ENCODE measurements at places on chromosomes 12 and 14.

- DNase-seq, result no peak
These were observed 126.4 kb downstream of the PIWIL1 start for GRCh38 chr12:130463818-130464670.

DNA sequence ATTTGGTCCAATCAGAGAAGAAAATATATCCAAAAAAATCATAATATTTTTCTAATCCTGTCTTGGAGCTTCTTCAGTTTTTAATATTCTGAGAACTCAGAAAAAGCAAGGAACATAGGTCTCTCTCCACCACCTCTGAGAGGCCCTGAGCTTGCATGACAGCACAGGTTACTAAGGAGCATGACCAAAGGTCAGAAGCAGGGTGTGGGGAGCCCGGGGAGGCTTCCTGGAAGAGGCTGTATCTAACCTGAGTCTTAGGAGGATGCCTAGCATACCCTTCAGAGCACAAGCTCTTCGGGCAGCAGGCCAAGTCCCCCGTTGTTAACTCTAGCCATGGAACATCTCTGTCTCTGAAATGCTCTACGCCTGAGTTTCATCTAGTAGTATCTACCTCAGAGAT is 15.7 kb upstream of the STON2 start:
- DNase-seq, result no peak

- no peak for DNase-seq
These were observed 23.4 kb upstream of the NR2C1 start for GRCh38 chr12:95096852-95097251.

- DNase-seq, result no peak
These were observed 658.7 kb upstream of the SEL1L start for GRCh38 chr14:82192387-82192786.

- no peak for DNase-seq
These were observed 69.9 kb upstream of the CNTN1 start for GRCh38 chr12:40622246-40622838.

- no peak for DNase-seq
These were observed 56.2 kb downstream of the APOBEC1 start for GRCh38 chr12:7609495-7609894.

- no peak for DNase-seq
These were observed 1.5 kb downstream of the CMAS start for GRCh38 chr12:22047494-22047893.

DNA sequence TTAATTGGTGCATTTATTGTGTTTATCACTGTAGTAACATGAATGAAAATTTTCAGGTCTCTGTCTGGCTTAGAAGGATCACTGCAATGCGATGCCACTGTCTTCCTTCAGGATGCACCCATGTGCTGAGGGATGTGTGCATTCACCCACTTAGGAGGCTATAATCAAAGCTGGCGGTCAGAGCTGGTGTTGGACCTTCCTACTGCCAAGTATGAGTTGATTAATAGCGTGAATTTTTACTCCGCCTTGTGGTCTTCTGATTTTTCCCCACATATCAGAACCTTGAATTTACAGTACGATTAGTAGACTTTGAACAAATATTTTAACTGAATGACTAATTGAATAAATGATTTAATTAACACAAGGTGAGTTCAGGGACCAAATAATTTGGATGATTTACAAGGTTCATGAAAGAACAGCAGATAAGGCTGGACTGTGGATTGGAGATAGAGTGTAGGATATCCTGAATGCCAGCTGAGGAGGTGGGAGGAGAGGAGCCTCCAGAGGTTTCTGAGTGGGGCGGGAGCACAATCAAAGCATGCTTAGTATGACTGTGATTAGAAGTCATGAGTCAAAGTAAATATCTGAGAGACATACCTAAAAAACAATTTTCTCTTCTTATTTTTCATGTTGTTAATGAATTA is 50.1 kb downstream of the RERG start:
- no peak for DNase-seq

DNA sequence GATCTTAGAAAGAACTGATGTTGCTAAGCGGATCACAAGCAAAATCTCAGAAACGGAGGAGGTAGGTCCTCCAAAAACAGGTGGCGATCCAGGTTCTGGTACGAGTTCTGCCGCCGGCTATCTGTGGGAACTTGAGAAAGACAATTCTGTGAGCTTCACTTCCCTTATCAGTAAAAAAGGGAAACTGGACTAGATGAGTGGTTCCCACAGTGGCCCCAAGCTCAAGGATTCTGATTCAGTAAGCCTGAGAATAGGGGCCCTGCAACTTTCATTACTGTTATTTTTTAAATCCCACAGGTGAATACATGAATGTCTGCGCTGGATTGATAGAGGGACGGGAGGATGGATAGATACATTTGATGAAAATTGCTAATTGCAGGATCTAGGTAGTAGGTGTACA is 160.2 kb downstream of the PPM1H start:
- no peak for DNase-seq

- no peak for DNase-seq
These were observed 986 bp upstream of the NTF3 start for GRCh38 chr12:5430641-5431603.

GRCh38 chr12:71892059-71892458 is 46.6 kb upstream of the TPH2 start:
- no peak for DNase-seq

DNA sequence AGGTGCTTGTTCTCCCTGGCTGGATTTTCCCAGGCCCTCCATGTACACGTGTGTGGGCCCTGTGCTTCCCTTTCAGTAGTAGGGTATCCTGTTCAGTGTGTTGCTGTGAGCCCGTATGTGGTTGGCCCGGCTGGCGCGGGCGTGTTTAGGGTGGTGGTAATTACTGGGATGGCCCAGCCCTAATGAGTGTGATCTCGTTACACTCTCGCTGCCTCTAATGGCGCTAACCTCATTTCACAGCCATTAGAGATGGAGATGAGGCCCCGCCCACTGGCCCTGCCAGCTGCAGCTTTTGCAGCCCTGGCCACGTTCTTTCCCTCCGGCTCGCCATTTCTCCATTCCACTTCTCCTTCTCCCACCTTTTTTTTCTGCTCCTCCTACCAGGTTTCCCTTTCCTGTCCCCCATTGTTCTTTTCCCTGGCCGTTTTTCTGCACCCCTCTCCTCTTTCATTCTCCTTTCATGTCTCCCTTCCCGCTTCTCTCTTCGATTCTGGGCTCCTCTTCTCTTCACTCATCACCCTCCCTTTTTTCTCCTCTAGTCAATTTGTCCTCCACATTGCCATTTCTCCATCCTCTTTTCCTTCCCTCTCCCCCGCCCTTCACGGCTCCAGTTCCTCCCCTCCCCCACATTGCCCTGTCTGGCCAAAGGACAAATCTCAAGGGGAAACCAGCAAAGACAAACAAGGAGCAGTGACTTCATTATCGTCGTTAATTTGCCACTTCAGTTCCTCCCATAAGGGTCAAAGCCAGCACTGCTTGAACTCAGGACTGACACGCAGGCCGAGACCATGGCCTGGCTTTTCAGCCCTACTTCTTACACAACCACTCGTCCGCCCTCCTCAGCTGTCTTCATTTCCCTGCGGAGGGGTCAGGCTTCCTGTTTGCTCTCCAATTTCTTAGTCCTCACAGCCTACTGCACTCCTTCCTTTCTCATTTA is 6.8 kb downstream of the ZFHX2 start:
- no peak for DNase-seq

GRCh38 chr12:6644257-6644596 is 3.0 kb downstream of the ACRBP start:
- DNase-seq, result no peak

DNA sequence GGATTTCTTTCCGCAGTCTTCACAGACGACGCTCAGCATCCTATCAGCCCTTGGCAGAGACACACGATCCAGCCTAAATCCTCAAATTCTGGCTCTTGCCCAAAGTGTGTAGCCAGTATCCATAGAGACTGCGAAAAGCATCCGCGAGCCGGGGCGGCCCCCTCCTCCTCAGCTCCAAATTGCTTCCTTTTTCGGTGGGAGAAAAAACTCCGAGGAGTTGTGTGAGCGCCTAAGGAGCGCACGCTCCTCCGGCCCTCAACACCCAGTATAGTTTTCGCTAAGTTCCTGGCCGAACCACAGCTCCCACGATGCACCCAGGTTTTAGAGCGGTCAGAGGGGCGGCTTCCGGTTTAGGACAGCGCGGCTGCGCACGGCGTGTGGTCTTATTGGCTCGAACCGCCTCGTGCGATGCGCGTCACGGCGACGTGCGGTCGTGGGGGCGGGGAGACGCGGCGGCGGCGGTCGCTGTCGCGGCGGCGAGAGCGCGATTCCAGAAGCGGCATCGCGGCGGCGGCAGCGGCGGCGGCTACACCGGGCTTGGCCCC is at the start of gene ADIPOR2:
ADIPOR2 (plus strand) TSS at position 493 of the 545 bp plus-strand sequence. CDS start 63,274 bp downstream, outside the sequence.
- DNase-seq, result peak; percentile 89

- no peak for DNase-seq
These were observed 195.0 kb downstream of the TTC7B start for GRCh38 chr14:90621201-90621600.

GRCh38 chr14:24298892-24299254 is 707 bp downstream of the DHRS1 start:
- DNase-seq, result no peak

DNA sequence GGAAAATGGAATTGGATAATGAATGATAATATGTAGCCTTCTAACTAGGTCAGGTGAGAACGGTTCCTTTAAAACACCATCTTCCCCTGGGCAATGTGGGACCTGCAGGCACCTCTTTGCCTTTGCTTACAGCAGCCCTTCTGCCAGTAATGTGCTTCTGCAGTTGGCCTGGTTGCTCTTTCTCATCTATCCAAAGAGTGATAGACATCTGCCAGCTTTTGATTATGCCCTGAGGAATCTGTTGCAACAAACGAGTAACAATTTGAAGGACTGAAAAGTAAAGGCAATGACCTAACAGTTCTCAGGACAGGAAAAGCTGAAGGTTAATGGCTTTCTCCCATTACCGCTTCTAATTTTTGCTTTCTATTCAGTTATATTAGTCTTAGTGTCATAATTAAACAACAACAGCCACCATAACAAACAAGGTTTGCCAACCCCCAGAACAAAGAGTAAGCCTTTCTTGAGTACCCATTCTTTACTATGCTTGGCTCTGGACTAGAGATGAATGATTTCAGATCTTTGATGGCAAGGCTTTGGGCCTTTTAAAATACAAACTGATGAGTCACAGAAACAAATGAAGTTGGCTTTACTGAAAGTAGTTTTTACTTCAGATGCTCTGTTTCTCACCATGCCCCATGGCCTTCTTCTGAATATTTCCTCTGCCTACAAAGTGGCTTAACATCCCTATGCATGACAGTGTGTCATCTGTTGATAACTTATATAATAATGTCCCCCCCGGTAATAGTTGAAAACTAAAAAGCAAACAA is 76.1 kb upstream of the KRR1 start:
- DNase-seq, result no peak

DNA sequence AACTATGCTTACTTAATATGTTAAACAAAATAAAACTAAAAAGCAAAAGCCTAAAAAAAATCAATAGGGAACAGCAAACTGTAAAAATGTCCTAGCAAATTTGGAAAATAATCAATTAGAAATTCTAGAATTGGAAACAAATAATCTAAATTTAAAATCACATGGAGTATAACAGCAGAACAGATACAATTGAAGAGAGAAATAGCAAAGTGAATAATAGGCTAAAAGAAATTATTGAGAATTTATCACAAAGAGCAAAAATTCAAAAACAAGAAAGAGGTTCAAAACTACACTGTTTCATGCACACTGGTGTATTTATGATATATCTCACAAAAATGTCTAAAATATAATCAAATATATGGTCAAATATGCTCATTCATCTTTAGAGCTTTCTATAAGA is 231.9 kb downstream of the GPHN start:
- no peak for DNase-seq

DNA sequence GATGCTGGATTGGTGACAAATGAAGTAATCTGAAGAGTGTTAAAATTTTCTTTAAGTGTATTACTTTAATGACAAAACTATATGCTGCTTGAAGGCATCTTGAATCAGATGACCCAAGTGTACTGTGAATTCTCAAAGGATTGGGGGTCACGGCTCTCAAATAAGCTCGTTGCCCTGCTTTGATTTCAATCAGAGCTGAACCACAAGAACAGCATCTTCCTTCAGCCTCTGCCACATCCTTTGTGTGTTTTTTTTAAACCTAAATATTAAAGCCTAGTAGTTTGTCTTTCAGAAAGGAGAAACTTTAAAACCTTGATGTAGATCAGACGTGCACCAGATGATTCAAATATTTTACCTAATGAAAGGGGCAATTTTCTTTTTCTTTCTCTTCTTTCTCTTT is 11.7 kb downstream of the ELK3 start:
- no peak for DNase-seq

GRCh38 chr12:41465526-41465925 is 277.4 kb downstream of the PDZRN4 start:
- DNase-seq, result no peak

- no peak for DNase-seq
These were observed 27.7 kb downstream of the WNK1 start for GRCh38 chr12:779745-780734.

DNA sequence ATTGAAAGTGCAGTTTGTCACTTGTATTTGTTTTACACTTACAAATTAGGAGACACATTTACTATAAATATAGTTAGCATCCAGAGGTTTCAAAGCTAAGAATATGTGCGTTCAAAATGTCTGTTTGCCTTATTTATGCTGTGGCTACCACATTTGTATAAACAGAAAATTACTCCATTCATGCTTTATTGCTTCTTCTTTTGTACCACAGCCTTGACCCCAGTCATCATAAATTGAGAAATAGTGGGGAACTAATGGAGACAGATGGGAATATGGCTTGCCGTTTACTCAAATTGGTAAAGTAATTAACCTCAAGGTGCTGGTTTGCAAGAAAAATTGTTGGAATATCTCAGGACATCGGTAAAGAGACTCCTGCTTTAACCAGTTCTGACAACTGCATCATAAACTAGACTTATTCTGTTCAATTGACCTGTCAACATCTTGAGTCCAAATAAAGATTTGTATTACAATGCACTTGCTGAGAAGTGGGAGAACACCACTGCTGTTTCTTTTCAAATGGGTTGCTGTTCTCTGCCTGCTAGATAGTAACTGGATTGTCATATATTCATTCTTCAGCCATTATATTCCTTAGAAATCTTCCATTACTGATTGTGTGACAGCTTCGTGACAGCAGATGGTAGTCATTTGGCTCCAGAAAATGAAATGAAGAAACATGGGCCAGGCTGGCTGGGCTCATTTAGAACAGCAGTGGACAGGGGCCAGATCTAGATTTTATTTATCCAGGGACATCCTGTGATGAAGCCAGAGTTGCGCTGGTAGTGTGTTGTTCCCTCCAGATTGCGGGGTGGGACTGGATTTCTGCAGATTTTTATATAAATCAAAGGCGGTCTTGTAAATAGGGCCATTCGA is 354.4 kb downstream of the EGLN3 start:
- no peak for DNase-seq

- no peak for DNase-seq
These were observed 72.1 kb upstream of the MANSC4 start for GRCh38 chr12:27852117-27852516.

DNA sequence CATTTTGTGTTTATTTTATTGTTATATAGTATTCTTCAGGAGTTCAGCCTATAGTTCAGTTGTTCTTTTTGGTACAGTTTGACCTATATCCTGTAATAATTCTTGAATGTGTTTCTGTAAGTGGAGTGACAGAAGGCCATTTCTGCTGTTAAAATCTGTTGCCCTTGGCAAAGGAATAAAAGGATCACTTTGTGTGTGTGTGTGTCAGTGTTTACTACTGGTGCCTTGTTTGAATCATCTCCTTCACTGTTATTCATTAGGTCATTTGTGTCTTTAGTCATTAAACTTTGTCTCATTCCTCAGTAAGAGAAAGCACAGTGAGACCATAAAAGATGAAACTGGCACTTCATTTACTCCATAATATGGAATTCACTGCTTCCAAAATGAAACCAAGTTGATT is 130.7 kb downstream of the TMTC2 start:
- no peak for DNase-seq

GRCh38 chr14:33655421-33655820 is 295.5 kb downstream of the EGLN3 start:
- DNase-seq, result no peak

GRCh38 chr14:94449930-94450329 is 2.7 kb downstream of the SERPINA11 start:
- DNase-seq, result no peak
